Upper lobe of right lung (tissue), 1 donor: ENCODE measurements at places on chromosomes 7 and 10. TPM values are rescaled to one million over a fixed set of nuclear protein-coding genes. Genes with fewer than 3 reads are reported as not detected.

The SRRM3 gene
- total RNA-seq = 1.1 TPM

The CALHM3 gene
- not detected for total RNA-seq

The GATA3 gene
- total RNA-seq = 3.2 TPM

GRCh38 chr10:103692436-103692951 lies 162.9 kb downstream of the SH3PXD2A start:
- DNase-seq = no peak

The ZNF117 gene
- total RNA-seq = 18.7 TPM

DNA sequence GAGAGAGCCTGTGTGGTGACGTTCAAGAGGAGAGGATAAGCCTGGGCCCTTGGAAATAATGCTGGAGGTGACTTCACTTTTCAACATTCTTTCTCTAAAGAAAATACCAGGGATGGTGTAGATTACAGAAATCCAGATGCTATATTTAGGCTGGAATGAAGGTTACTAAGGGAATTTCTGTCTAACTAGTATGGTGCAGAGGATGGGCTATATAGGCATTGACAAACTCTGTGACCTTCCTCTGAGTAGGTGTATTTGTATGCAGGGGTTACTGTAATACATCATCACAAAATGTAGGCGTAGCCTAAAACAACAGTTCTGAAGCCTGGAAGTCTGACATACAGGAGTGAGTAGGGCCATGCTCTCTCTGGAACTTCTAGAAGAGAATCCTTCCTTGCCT lies 155.3 kb upstream of the INHBA start:
- DNase-seq = no peak

The DNAH11 gene
- 3.4 TPM for total RNA-seq

- no peak for DNase-seq
These were observed 10.0 kb downstream of the GLI3 start for GRCh38 chr7:42227021-42227420.

- DNase-seq = no peak
These were observed 87.2 kb downstream of the NRF1 start for GRCh38 chr7:129698516-129699418.

GRCh38 chr7:133048589-133048988 lies 33.3 kb downstream of the CHCHD3 start:
- no peak for DNase-seq

- no peak for DNase-seq
These were observed 19.7 kb upstream of the HGF start for GRCh38 chr7:81789406-81790119.

DNA sequence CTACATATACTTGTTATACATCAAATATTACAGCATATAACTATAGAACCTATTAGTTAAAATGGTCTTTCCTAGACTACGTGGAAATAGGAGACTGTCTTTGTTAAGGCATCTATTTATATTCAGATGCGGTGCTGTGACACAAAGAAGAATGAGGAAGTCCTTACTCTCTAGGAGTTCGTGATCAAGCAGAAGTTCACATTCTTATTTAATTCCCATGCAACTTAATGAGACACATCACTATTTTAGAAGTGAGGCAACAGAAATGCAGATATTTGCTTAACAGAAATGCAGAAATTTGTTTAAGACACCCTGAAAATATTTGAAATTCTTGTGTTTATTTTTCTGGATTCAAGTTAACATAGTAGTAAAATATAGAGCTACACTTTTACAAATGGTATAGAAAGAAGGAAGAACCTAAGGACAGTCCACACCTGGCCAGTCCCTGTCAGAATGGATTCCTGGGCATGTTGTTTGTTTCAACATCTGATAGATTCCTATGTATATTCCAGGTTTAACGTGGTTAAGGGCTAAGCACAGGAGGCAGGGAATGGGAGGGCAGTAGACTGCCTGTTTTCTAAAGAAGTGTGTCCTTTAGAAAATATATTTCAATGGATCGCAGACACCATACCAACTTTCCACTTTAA lies 70.6 kb upstream of the NXPH1 start:
- DNase-seq = no peak

GRCh38 chr10:21364196-21365114 lies 161.0 kb downstream of the SKIDA1 start:
- no peak for DNase-seq

DNA sequence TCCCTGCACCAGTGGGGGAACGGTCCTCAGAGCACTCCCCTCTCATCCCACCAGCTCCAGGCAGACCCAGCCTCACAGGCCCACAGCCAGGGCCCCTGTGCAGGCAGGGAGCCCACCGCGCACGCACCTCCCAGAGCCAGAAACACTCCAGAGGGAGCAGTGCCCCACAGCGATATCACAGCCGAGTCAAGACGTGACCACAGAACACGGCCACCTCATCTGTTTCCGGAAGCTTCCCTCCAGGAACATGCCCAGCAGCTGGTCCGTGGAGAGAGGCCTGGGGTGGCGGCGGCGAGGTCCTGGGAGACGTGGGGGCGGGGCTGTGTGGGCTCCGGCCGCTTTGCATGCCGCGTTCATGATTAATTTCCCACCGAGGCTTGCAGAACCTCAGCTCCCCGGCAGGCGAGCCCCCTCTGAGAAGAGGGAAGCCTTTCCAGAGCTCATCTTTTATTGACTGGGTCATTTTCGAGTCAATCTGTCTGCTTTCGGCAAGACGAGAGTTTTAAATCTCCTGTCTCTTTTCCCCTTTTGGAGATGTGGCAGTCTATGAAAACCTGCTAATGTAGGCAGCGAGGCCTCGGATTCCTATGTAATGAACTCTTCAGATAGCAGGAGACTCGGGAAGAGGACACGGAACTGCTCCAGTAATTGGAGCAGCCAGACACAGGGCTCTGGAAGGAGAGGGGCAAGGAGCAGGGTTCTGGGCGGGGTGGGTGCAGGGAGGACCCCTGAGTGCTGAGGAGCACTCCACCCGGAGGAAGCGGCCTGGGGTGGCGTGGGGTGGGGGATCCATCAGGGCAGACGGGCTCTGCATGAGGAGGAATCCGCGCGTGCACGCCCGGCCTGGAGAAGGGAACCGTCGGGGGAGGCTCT lies 242.8 kb downstream of the ELFN1 start:
- DNase-seq = no peak

- DNase-seq = no peak
These were observed 52.5 kb downstream of the WNT2 start for GRCh38 chr7:117270371-117270770.

- DNase-seq = no peak
These were observed 1017.5 kb downstream of the XPNPEP1 start for GRCh38 chr10:108905821-108906220.

DNA sequence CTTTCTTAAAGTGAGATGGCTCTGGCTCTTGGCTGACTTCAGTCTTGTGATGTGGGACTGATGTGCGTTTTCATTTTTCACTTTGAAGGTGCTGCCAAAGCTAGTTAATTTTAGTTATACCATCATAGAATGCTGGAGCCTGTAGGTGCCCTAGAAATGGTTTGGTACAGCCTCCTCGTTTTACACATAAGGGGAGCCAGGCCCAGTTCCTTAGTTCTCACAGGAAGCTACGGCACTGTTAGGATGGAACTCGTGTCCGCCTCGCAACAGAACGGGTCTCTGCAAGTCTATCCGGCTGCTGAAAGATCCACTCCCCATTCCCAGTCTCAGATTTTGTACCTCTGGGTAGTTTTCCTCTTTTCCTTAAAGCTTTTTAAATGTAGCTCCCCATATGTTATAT lies 173.2 kb upstream of the PRPS1L1 start:
- no peak for DNase-seq

DNA sequence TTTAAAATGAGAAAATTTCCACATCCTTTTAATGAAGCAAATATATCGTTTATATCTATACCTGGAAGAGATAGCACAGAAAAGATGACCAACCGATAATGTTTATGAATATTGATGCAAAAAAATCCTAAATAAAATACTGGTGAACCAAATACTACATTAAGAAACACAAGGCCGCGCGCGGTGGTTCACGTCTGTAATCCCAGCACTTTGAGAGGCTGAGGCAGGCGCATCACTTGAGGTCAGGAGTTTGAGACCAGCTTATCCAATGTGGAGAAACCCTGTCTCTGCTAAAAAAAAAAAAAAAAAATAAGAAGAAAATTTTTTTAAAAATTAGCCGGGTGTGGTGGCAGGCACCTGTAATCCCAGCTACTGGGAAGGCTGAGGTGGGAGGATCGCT lies 25.8 kb downstream of the SHH start:
- no peak for DNase-seq

DNA sequence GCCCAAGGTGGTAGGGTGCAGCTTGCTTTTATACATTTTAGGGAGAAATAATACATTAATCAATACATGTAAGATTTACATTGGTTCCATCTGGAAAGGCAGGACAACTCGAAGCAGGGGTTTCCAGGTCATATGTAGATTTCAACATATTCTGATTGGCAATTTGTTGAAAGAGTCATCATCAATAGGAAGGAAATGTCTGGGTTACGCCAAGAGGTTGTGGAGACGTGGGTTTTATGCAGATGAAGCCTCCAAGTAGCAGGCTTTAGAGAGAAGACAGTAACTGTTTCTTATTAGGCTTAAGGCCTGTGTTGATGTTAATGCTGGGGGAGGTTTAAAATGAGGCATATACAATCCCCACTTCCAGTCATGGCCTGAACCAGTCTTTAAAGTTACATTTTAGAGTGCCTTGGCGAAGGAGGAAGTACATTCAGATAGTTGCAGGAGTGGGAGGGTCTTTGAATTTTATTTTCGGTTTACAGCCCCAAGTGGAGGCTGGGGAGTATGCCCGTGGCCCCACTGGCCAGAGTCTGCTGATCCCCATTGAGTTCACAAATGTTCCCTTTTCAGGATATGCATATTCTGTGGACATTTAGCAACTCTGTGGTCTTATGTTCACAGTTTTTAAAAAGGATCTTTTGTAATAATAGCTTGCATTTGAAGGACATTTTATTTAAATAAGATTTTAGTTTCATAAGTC lies 166.0 kb upstream of the GDF10 start:
- DNase-seq = no peak

DNA sequence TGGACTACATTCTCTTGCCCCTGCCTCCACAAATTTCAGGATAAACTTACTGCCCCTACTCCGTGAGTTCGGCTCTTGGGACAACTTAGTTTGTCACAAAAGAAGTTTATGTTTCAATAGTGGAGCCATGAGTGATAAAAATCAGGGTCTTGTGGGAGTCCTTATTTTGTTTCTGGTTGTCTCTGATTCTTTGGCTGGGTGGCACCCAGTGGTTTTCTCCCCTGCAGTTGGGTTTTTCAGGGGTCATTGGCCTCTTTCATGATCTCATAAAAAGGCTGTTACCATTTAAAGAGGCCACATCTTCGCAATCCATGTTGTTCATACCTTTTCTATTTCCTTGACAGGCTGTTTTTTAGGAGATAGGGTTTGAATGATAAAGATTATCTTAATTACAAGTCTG lies 5.5 kb downstream of the TET1 start:
- DNase-seq = no peak

- no peak for DNase-seq
These were observed 342.1 kb downstream of the BMPER start for GRCh38 chr7:34247468-34247867.

- no peak for DNase-seq
These were observed 7.1 kb upstream of the WDR86 start for GRCh38 chr7:151416941-151417315.

The EPDR1 gene
- total RNA-seq = 70.3 TPM

- no peak for DNase-seq
These were observed 73.3 kb downstream of the ADAM12 start for GRCh38 chr10:126314863-126315493.

The RGS10 gene
- 31.0 TPM for total RNA-seq

DNA sequence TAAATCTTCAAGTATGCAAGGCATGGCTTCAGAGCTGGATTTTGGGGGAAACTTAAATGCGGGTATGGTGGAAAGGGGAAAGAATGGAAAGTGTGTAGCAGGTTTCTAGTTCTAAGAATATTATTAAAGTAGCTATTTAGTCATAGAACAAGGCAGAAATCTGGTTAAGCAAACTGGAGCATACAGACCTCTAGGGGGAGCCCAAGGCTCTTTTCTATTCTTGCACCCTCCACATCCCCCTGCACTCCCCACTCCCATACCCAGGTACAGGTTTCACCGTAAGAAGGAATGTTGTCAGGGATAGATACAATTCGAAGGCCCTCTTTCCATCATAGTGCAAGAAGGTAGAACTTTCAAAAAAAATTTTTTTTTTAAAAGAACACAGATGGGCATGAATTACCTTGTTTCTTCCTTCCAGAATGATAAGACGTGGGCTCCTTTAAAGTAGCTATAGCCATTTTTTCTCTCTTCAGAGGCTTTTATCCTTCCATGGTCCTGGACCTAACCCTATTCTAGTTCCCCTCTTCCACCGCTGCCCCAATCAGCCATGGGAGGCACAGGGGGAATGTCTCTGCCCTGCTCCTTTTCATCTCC lies 41.5 kb upstream of the SMIM30 start:
- no peak for DNase-seq

- no peak for DNase-seq
These were observed 76.4 kb downstream of the LYZL2 start for GRCh38 chr10:30553018-30553625.

The CAV2 gene
- total RNA-seq = 192 TPM

GRCh38 chr10:30819341-30820181 lies 190.0 kb upstream of the LYZL2 start:
- no peak for DNase-seq

DNA sequence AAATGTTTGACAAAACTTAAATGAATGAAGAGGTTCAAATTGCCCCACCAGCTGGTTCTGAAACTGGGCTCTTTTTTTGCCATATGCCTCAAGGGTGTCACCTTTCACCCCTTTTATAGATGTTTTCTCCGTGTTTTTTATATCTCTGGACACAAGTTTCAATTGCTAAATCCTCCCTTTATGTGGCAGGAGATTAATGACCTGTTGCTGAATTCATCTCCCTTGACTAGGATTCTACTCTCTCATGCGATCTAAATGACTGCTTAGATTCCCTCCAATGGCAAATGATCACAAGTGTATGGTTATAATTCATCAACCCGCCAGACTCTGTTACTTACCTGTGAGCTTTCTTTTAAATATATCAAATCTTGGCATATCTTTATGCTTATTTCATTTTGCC lies 677.0 kb upstream of the POT1 start:
- DNase-seq = no peak

GRCh38 chr10:60389413-60390025 lies at the start of gene ANK3:
Gene ANK3 (minus strand): TSS chr10:60389875. CDS start chr10:60389538, 337 bp downstream.
- no peak for DNase-seq

The MOGAT3 gene
- total RNA-seq = not detected

GRCh38 chr10:125257521-125258108 lies 97.3 kb upstream of the CTBP2 start:
- no peak for DNase-seq

GRCh38 chr10:25934621-25935139 lies 651 bp downstream of the MYO3A start:
- DNase-seq = peak; percentile 67

The TEX36 gene
- total RNA-seq = not detected
